Brain (organoid and tissue), 16 donors: ENCODE measurements at places on chromosomes 1 and 21.

DNA sequence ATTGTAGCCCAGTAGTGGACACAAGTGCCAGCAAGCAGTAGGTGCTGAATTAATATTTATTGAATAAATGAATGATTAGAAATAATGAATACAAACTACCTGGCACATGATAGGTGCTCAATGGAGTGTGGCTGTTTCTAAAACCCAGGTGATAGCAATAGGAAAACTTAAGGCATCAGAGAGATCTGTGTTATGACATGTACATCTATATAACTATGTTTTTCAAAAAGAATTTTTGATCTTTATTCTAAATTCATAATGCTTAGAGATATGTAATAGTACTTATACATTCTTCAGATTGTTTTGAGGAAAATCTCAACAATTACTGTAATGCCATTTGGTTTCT, 5.0 kb downstream of the GADD45A start:
- DNase-seq = no peak

GRCh38 chr21:29875036-29875716, 64.6 kb downstream of the GRIK1 start:
- no peak for DNase-seq

GRCh38 chr1:9942399-9942938, 722 bp downstream of the LZIC start:
- DNase-seq = peak; percentile 70

DNA sequence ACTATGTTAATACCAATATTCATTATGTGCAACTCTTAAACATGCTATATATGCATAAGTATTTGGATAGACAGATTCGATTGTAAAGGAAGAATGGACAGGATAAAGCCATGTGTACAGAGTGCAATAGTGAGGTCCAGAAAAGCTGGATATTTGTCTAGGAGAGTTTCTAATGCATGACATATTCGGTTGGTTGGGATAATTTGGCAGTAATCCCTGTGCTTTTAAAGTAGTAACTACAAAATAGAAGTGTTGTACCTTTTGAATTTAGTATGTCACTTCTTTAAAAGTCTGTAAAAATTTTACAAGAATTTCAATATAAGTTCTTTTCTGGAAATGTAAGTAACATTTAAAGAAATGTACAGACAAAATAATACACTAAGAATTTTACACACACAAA, 774.5 kb downstream of the USP25 start:
- DNase-seq = no peak

DNA sequence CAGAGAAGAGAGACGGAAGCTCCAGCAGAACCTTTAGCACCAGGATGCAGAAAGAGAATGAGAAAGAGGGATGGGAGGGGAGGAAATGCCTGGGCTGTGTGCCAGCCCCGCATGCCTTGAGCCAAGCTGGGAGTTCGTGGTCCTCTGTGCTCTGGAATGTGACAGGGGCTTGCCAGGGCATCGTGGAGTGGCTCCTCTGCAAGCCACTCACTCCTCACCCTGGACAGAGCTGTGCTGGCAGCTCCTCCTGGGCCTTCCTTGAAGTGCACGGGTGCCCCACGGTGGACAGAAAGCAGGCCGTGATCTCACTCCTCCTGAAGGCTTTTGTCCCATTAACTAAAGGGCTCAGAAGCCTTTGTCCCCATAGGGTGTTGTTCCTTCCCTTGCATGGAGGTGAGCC, 34.8 kb upstream of the PRELP start:
- peak; percentile 26 for DNase-seq
